ENCODE measurements at places on chromosomes 2 and 18. TPM values are rescaled to one million over a fixed set of nuclear protein-coding genes. Genes with fewer than 3 reads are reported as not detected.

Gene LHCGR
- not detected for total RNA-seq

DNA sequence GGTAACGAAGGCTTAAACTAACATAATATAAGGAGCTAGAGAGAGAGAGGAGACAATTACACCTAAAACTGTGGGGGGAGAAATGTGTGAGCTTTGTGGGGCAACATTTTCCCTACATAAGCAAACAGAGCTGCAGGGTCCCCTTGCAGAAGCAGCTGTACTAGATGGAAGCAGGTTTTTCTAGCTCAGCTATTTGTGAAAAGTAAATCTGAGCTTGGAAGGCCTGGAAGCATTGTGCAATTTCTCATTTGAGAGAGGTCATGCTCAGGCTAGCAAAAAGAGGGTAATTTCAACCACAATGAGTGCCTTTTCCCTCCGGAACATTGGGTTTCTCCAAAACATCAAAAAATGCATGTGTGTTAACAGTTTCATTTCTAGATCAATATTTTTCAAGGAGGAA, 130.0 kb downstream of the ARL4C start:
- no peak for DNase-seq

Gene SEPTIN10
- 61.7 TPM for total RNA-seq

DNA sequence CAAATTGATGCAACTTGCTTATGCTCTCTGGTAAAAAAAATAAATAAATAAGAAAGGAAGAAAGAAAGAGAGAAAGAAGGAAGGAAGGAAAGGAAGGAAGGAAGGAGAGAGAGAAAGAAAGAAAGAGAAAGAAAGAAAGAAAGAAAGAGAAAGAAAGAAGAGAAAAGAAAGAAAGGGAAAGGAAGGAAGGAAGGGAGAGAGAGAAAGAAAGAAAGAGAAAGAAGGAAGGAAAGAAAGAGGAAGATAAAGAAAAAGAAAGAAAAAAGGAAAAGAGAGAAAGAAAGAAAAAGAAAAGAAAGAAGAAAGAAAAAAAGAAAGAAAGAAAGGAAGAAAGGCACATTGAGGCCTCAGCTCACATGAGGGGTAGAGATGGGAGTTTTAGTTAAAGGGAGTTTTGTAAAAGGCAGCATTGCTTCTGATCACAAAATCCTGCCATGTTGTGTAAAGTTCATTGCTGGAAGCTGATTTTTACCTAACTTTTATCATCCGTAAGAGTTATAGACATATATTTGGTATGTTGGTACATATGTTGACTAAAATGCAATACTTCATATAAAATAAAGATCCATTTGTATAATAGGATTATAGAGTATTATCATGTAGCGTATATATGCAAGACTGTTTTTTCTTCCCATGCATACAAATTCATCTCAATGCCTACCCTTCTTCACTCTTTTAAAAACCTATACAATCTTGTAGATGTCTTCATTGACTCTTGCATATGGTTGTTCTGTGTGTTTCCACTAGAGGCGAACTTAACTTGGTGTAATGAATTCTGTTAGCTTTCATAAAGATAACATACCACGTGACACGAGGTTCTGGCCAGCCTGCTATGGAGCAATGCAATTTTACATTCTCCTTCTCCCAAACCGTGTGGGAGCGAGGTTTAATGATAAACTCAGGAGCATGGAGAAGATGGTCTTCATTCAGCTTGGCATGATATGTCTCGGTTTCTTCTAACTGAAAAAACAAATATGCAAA, 32.8 kb downstream of the MYOM1 start:
- no peak for DNase-seq

DNA sequence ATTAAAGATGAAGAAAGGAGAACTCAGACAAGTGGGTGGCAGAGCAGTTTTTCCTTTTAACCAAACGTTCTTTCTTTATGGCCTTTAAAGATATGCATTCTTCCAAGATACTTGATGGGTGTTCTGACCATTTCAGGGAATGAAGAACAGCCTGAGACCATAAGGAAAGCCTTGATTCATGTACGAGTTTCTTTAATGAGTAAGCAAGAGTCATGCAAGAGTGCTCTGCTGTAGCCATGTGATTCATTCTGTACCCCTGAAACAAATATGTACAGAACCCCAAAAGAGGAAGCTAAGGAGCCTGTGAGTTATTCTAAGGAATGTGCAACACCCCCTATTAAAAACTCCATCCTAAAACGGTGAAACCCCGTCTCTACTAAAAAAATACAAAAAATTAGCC, 372.8 kb downstream of the MTX2 start:
- no peak for DNase-seq

- DNase-seq: no peak
Measured at GRCh38 chr2:236581546-236581945, 11.9 kb downstream of the ACKR3 start.

DNA sequence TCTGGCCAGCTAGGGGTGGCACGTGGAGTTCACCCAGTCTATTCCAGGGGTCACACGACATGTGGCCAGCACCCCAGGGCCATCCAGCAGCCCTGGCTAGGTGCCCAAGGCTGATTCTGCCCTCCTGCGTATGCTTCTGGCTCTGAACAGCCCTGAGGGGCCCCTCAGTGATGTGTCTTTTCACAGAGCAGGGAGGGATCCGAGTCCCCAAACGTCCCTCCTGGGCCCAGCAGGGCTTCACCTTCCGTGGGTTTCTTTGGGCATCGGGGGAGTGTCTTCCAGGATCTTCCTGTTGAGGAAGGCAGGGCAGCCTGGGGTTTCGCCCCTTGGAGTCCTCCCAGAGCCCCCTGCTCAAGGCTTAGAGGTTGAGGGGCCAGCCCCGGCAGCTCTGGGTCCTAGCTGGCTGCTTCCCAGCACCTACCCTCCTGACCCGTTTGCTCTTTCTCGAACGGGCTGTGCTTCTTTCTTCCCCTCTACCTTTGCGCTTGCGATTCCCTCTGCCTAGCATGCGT, 165.9 kb downstream of the DYSF start:
- DNase-seq: peak; percentile 54

All from right atrium auricular region (tissue), 2 donors.